ENCODE measurements at places on chromosomes 5 and 9.

DNA sequence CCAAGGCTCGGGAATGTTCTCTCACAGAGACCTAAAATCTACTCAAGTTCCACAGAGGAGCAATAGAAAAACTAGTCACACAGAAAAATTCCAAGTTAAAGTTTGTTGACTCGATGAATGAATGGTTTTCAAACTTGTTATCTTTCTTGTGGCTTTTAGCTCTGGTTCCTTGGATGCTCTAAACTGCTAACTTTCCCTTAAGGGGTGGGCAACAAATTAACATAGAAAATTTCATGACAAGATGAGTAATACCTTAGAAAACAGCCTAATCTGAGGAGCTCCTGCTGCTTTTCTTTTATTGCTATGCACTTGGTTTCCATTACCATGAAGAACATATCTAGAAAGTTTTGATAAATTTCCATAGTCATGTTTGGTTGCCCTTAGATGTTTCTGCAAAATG, 100.2 kb upstream of the CCDC112 start:
- DNase-seq = no peak

- DNase-seq = no peak
These were observed 68.9 kb upstream of the SARDH start for GRCh38 chr9:133807037-133807436.

DNA sequence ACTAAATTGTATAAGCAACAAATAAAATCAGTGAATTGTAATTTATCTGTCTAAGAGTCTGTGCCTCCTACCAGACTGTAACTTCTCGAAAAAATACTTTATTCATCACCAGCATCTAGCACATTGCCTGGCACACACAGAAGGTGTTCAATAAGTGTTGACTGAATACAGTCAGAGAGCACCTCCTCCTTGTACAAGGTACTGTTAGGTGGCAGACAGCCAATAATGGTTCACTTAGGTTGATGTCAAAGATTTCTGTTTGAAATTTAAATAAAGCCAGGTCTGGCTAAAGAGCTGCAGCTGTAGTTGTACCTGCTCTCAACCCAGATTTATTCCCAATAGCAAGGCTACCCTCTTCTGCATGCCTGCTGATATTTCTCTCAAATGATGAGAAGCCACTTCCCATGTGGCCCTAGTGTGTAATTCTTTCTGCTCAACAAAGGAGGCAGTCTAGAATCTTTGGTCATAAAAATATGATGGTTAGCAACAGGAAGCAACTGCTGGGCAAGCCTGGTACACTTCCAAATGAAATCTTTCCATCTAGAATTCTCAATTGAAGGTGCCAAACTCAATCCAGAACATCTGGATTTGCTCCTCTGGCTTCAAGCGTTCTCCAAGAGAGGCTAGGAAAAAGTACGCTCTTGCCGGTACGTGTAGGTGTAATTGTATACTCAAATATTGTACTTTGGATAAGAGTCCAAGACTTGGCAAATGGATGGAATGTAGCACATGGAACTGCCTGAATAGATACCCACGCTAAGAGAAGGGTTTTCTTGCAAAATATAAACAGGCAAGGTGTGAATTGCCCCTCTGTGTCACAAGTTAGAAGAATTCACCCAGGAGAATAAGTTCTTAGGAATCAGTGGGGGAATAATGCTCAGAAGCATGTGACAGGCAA, 95.6 kb downstream of the NR6A1 start:
- no peak for DNase-seq

GRCh38 chr9:88741335-88741734, 206.4 kb downstream of the NXNL2 start:
- DNase-seq = no peak

GRCh38 chr9:121201045-121201737, 478 bp downstream of the RAB14 start:
- DNase-seq = peak; percentile 35

DNA sequence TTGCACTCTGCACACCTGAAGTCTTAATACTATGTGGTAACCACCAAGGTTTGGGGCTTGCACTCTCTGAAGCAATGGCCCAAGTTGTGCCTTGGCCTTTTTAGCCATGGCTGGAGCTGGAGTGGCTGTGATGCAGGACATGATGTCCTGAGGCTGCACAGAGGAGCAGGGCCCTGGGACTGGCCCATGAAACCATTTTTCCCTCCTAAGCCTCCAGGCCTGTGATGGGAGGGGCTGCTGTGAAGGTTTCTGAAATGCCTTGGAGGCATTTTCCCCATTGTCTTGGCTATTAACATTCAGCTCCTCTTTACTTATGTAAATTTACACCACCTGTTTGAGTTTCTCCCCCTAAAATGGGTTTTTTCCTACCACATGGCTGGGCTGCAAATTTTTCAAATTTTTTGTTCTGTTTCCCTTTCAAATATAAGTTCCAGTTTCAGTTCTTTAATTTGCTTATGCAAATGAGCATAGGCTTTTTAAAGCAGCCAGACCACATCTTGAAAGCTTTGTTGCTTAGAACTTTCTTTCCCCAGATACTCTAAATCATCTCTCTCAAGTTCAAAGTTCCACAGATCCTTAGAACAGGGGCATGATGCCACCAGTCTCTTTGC, 237.4 kb upstream of the DMAC1 start:
- no peak for DNase-seq

- no peak for DNase-seq
These were observed 43.9 kb downstream of the HACD4 start for GRCh38 chr9:20987521-20987920.

GRCh38 chr5:91383956-91384300, 811 bp upstream of the ARRDC3 start:
- no peak for DNase-seq

- DNase-seq = no peak
These were observed 259.1 kb downstream of the TMEM167A start for GRCh38 chr5:82817897-82818676.

- DNase-seq = no peak
These were observed 795 bp downstream of the DAB2IP start for GRCh38 chr9:121652021-121652837.

DNA sequence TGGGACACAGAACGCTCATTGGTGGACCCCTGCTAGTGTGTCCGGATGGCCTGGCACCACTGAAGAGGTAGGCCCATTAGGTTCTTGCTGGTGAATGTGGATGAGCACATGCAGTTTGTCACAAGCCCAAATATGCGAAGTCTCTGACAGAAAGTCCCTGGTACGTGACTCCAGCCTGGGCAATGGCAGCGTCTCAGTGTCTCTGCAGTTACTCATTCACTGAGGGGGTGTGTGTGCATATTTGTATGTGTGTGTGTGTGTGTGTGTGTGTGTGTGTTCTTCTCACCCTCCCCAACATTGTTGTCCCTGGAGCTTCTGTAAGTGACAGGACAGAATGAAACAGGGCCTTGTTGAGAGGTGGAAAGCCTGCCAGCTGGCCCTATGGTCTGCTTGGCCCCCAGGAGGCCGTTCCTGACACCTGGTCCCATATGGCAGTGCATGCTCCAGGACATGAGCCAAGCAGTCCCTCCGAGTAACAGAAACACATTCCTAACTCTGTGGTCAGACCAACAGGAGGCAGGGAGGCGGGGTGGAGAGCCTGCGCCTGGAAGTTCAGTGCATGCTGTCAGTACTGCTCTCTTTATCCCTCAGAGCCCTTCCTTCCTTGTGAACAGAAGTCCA, 169.9 kb downstream of the SLC28A3 start:
- no peak for DNase-seq

- DNase-seq = no peak
These were observed 341.5 kb downstream of the OSTF1 start for GRCh38 chr9:75429531-75430475.

GRCh38 chr5:177131352-177132135, 2.0 kb upstream of the NSD1 start:
- no peak for DNase-seq

DNA sequence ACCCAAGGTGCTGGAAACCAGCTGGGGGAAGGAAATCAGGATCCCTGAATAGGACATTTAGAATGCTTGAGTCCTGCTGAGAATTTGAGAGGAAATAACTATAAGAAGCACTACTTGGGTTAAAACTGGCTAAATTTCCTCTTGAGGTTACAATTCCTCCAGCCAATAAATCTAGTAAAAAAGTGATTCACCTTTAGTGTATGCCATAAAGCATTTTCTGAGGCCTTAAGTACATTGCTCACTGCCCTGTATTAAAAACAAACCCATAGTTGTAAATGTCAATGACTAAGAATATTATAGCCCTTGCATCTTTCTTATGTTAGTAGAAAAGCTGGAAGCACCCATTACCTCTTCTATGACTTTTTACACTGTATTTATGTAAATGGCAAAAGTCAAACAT, 634.7 kb upstream of the ARRDC3 start:
- no peak for DNase-seq

DNA sequence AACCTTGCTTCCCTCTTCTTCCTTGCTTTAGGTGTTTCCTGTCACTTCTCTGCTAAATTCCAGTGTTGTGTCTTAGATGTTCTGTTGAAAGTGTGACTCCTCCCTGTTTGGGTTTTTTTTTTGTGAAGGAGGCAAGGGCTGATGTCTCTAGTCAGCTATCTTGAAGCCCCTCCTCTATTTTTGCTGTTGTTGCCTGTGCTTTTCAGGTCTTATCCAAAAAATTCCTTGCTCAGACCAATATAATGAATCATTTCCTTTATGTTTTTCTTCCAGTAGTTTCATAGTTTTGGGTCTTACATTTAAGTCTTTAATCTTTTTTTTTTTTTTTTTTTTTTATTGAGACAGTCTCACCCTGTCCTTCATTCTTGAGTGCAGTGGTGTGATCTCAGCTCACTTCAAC, 22.3 kb downstream of the RIC1 start:
- no peak for DNase-seq

GRCh38 chr5:43634621-43635020, 31.6 kb downstream of the NNT start:
- DNase-seq = no peak

DNA sequence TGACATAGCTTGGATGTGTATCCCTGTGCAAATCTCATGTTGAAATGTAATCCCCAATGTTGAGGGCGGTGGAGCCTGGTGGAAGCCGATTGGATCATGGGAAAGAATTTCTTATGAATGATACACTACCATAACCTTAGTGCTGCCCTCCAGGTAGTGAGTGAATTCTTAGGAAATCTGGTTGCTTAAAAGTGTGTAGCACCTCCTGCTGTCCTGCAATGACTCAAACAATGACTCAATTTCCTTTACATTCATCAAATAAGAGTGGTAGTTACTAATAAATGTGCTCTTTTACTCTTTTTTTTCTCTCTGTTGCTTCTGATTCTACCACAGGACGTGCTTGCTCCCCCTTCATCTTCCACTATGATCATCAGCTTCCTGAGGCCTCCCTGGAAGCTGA, 1696.0 kb upstream of the CDH9 start:
- DNase-seq = no peak

Measured in effector CD4-positive, alpha-beta T cell (primary cell).